ENCODE measurements at places on chromosomes 12 and 14. TPM values are rescaled to one million over a fixed set of nuclear protein-coding genes. Genes with fewer than 3 reads are reported as not detected.
A peak's percentile ranks its signal among the peaks of the same experiment; 100 is the strongest.

Gene STXBP6
- total RNA-seq, result 20.7 TPM

DNA sequence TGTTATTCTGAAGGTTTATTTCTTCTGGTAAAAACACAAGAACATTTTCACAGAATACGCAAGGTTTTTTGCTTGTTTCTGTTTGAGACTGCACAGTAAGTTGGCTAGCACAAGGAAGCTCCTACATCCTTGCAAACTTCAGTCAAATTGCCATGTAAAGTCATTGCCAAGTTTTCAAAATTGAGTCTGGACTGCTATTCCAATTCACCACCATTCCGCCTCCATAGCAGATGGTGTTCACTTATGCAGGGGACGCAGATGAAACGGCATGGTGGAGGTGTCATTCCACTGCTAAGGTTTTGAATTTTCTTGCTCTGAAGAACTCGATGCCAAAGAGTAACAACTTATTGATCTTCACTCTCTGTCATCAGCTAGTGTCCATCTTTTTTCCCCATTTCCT, 303.9 kb upstream of the SYT1 start:
- DNase-seq, result no peak

GRCh38 chr14:85366226-85366625, 163.7 kb upstream of the FLRT2 start:
- no peak for DNase-seq

DNA sequence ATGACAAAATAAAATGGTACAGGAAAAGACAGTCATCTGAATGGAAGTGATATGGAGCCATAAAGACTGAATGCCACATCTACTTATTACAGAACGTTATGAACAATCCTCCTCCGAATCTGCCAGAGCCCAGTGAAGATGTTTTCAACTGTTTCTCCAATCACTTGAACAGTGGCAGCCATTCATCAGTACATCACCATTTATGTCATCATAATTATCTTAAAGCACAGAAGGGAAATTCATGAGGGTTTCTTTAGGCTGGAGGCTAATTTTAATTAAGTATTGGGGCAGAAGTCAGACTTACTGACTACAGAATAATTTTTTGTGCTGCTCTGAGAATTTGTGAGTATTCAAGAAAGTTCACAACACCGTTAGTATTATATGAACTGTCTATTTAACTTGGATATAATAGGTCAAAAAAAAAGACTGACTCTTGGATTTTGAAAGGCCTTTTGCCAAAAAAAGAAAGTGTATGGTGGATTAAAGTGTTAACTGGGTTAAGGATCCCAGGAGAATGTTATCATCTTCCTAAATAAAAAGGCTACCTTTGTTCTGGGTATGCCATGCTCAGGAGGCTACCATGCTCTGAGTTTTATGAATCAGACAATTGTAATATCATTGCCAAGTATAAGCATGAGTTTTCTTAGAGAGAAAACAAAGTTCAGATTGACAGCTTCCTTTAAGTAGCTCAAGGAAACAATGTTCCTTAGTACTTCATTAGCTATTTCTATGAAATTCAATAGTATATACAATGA, 40.1 kb downstream of the PDZRN4 start:
- DNase-seq, result no peak

Gene SMIM10L1
- 3.1 TPM for total RNA-seq

- DNase-seq, result no peak
Observed at GRCh38 chr12:87922736-87923135, 106.5 kb downstream of the C12orf50 start.

Gene LRR1
- total RNA-seq, result 4.5 TPM

- no peak for DNase-seq
Observed at GRCh38 chr12:67966560-67966959, 22.7 kb upstream of the IFNG-AS1 start.

- DNase-seq, result no peak
Observed at GRCh38 chr14:90301668-90302090, 30.1 kb downstream of the NRDE2 start.

- DNase-seq, result no peak
Observed at GRCh38 chr14:66247662-66248193, 238.4 kb upstream of the CCDC196 start.

DNA sequence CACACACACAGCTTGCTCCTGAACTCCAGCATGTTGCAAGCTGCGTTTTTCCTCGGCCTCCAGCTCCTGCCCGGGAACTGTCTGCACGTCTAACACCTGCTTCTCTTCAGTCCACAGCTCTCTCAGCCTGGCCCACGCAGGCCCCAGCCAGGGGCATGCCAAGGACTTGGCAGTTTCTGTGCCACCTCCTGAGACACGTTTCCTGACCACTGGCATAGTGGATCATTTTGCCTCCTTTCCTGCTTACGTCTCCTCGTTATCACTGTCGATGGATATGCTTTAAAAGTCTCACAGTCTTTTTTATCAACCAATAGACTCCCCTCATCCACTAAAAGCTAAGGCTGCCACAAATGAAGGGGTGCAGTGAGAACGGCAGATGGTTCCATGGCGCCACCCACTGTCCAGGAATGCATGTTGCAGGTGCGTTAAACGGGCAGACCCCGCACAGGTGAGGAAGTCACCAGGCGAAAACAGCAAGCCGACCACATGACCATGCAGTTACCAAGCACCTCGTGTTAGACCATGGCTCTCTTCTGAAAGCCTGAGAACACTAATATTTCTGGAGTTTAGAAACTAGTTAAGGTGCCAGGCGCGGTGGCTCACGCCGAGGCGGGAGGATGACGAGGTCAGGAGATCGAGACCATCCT, 14.7 kb upstream of the TEAD4 start:
- peak; percentile 85 for DNase-seq

- no peak for DNase-seq
Observed at GRCh38 chr12:97404093-97404492, 58.5 kb upstream of the RMST start.

GRCh38 chr12:43653917-43654316, 101.9 kb upstream of the ADAMTS20 start:
- no peak for DNase-seq

GRCh38 chr14:50056435-50056834, 59.9 kb downstream of the VCPKMT start:
- no peak for DNase-seq

- no peak for DNase-seq
Observed at GRCh38 chr12:29427964-29428363, 47.0 kb upstream of the ERGIC2 start.

DNA sequence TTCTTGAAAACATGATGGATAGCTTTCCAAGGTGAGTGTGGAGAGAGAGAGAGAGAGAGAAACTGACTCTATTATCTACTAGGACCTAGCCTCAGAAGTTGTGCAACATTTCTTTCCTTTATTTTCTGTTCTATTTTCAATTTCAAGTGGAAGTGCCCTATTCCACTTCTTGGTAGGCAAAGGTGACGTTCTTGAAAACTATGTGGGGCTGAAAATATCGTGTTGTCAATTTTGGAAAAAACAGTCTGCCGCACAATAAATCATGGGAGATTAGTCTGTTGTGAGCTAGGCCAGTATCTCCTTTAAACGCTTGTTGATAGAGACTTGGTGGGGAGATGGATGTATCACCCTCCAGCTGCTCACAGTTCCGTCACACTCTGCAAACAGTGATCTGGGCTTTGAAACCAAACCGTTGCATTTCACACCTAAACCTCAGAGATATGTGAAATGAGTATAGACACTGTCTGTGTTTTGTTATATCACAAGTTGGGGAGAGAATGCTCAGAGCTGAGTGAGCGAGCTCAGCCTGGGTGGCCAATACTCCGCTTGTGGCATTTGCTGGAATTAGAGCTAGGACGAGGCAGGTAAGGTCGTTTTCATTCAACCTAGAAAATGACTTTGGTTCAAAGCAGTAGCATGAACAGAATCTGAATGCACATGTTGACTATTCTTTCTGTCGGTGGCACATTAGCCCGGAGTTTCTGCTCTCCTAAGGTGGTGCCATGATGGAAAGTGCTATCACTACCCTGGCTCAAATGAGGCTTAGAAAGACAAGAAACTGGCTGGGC, 75.1 kb upstream of the ST8SIA1 start:
- no peak for DNase-seq

Gene WNT1
- total RNA-seq, result not detected

Gene CLEC1B
- total RNA-seq, result not detected

GRCh38 chr12:41174602-41175001, 13.5 kb upstream of the PDZRN4 start:
- DNase-seq, result no peak

DNA sequence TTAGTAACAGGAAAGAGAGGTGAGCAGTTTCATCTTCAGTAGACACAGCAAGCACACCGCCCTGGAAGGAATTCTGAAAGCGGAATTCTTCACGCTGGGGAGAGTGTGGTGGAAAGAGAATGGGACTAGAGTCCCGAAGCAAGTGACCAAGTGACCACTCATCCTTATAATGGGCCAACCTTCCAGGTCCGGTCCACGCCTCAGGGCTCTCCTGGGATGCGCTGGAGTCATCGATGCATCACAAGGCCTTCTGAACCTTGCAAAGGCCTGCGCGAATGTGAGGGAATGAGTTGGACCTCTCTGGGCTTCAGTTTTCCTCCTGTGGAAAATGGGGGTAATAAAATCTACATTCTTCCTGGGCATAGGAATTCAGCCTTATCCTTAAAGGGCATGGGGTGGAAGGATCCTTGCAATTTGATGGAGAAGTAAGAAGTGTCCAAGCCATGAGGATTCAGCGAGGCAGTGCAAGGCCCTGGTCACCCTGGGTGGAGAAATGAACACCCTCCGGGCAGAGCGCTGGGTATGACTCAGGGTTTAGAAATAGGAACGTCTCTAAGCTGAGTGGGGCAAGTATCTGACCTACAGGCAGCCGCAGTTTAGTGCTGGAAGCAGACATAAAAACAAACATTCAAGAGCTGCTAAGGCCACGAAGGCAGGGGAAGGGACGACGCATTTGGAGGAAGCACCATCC, 97.7 kb downstream of the SETD3 start:
- DNase-seq, result no peak

DNA sequence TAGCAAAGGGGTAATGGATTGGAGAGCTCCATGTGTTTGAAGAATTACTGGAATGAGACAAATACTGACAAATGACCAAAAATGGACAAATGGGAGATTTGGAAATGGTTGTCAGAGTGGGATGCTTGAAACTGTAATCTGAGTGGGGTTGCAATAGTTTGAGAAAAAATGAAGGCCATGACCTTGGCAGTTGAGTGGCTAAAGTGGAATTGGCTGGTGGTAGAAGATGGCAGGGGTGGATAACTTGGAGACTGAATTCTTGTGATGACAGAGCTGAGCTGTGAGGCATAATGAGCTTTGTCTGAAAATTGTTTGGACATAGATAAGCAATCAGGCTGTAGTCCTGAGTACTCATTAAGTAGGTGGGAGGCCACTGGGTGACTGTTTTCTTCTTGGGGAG, 222.5 kb upstream of the PRICKLE1 start:
- no peak for DNase-seq

DNA sequence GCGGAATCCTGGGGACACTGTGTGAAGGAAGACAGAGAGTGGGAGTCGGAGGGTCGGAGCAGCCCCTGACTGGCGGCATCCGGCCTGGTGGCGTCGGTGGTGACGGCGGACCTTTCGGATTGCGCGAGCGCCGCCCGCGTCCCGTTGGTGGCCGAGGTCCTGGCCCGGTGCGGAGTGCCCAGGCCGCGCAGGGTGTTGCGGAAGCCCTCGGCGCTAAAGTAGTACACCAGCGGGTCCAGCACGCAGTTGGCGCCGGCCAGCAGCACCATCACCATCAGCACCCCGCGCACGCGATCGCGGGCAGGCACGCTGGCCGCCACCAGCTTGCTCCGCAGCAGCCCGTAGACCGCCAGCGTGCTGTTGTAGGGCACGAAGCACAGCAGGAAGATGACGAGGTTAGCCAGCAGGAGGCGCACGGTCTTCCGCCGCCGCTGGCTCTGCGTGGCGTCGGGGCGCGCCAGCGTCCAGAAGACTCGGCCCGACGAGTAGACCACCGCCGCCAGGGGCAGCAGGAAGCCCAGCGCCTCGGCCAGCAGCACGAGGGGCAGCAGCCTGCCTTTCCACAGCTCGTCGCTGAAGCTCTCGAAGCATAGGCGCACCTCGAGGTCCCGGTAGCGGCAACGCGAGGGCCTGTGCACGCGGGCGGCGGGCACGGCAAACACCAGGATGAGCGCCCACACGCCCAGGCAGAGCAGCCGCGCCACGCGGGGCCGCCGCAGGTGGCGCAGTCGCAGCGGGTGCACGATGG, 13.1 kb upstream of the CHD4 start:
- peak; percentile 48 for DNase-seq

Gene CLEC2A
- not detected for total RNA-seq

DNA sequence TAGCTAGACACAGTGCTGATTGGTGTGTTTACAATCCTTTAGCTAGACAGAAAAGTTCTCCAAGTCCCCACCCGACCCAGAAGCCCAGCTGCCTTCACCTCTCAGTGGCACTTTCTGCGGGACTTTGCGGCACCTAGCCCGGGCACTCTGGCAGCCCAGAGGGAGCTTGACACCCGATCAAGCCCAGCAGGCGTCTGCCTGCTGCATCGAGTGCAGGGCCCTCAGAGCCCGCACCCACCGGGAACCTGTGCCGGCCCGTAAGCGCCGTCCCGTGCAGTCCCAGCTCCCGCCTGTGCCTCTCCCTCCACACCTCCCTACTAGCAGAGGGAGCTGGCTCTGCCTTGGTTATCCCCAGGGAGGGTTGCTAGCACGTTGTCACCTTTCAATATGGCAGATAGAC, 631.0 kb upstream of the STXBP6 start:
- no peak for DNase-seq

DNA sequence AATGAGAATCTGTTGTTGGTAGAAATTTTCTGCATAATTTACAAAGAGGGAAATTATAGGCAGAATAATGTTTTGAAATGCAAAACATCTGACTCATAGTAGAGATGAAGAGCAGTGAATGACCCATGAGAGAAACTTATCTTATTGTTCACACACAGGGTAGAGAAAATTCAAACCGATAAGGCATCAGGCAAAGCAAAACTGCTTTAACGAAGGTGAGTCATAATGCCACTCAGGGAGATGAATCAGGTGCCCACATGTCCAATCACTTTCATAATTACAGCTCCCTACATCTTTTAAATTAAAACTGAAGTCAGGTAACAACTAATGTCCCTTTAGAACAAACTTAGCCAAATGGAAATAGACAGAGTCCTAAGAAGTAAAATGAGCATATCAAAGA, 265.6 kb upstream of the GARIN6 start:
- DNase-seq, result no peak

GRCh38 chr14:96112032-96112431, 72.9 kb downstream of the C14orf132 start:
- DNase-seq, result no peak

DNA sequence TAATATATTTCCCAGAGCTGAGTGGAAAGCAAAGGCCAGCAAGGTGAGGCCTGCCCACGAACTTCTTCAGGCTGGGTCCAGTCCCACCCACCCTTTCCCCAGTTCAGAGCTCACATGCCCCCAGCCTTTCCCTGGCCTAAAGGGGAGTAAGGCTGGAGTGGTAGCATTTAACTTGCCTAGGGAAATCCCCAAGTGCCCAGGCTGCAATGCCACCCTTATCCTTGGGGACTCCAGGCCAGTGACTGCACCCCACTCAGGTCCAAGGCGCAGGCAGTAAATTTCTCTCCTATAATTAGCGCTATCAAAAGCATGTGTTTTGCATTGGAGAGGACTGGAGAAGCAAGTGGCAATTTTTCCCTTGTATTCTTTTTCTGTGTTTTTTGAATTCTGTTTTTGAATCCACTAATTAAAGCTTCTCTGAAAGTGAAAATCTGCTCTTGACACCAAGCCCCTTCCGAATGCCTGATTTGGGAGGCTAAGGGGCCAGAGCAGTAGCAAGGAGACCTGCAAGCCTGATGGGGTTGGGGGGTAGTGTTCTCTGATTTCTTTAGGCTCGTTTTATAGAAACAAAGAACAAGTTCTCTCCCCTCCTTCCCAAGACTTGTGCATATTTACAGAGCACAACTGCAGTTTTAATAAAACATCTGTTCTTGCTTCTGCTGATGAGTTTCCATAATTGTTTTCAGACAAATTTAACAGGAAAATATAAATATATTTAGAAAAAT, 3.5 kb upstream of the HOXC6 start:
- no peak for DNase-seq

Data from pancreas (tissue), 10 donors.